SK-N-SH (cell line): ENCODE measurements at places on chromosomes 12 and 14. TPM values are rescaled to one million over a fixed set of nuclear protein-coding genes. Genes with fewer than 3 reads are reported as not detected.

Gene GPRC5A
- polyA plus RNA-seq = 12.7 and 16.1 TPM in 2 replicates

Gene NPC2
- polyA plus RNA-seq = 340 and 522 TPM in 2 replicates

GRCh38 chr12:47636908-47637780 is 68.7 kb downstream of the RPAP3 start:
- H3K4me3 ChIP-seq = no peak overlapping the region
- DNase-seq = no peak
- H3K4me1 ChIP-seq = no peaks in the 10 kb centered on the region
- peaks cover 7% of the 10 kb centered on the region for H3K36me3 ChIP-seq
- no peak overlapping the region for H3K27ac ChIP-seq

DNA sequence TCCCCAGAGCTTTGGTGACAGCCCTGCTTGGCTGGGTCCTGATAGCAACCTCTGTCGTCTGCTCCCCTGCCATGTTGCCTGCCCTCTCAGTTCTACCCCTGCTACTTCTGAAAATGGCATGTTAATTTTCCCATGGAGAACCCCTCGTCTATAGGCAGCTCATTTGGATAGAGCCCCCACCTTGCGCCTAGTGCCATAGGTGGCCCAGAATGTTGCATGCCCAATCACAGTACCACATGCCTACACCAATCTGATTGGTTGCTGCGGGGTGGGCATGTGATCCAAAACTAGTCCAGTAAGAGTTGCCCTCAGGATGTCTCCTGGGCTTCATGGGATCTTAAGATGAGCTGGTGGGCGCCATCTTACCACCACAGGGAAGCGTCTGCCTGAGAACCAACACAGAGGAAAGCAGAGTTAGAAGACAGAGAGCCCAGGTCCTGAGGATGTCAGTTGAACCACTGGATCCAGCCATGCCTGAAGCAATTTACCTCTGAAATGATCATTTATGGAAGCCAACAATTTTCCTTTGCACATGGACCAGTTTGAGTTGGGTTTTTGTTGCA is 85.7 kb downstream of the PAPOLA start:
- H3K36me3 ChIP-seq = no peaks in the 10 kb centered on the region
- no peak for DNase-seq
- no peaks in the 10 kb centered on the region for H3K4me1 ChIP-seq
- H3K4me3 ChIP-seq = no peak overlapping the region
- no peaks in the 10 kb centered on the region; the same call in 1 of the 2 replicates for H3K27me3 ChIP-seq

DNA sequence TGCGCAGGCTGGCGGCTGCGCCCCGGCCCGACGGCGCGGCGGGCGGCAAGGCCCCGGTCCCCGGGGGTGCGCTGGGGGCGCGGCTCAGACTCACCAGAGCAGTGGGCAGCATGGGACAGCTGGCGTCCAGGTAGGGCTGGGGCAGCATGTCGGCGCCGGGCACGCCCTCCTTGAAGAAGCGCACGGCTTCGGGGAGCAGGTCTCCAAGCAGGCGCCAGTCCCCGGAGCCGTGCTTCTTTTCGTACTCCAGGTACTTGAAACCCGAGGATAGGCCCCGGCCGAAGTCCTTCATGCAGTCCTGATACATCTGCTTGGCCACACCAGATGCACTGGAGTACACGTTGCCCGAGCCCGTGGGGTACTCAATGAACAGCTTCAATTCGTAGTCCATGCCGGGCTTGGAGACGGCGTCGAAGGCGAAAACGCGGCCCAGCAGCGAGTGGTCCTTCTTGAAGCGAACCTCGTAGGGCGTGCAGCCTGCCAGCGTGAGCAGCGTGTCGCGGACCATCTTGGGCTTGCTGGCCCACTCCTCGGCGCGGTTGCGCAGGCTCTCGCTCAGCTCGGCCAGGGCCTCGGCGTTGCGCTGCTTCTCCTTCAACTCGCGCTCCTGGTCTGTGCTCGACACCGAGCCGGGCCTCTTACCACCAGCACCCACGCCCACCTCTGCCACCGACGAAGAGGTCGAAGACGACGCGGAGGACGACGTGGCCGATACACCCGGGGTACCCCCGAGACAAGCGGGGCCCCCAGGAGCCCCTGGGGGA is 2.2 kb downstream of the IRF2BPL start:
- peak overlapping the region; percentile 99 for H3K27ac ChIP-seq
- H3K36me3 ChIP-seq = peaks cover 27% of the 10 kb centered on the region
- H3K4me1 ChIP-seq = peaks cover 36% of the 10 kb centered on the region
- DNase-seq = peak; percentile 55
- H3K27me3 ChIP-seq = no peaks in the 10 kb centered on the region

GRCh38 chr14:61350427-61351270 is 29.3 kb downstream of the PRKCH start:
- H3K36me3 ChIP-seq = no peaks in the 10 kb centered on the region
- no peak for DNase-seq
- H3K4me1 ChIP-seq = no peaks in the 10 kb centered on the region
- no peaks in the 10 kb centered on the region for H3K27me3 ChIP-seq

DNA sequence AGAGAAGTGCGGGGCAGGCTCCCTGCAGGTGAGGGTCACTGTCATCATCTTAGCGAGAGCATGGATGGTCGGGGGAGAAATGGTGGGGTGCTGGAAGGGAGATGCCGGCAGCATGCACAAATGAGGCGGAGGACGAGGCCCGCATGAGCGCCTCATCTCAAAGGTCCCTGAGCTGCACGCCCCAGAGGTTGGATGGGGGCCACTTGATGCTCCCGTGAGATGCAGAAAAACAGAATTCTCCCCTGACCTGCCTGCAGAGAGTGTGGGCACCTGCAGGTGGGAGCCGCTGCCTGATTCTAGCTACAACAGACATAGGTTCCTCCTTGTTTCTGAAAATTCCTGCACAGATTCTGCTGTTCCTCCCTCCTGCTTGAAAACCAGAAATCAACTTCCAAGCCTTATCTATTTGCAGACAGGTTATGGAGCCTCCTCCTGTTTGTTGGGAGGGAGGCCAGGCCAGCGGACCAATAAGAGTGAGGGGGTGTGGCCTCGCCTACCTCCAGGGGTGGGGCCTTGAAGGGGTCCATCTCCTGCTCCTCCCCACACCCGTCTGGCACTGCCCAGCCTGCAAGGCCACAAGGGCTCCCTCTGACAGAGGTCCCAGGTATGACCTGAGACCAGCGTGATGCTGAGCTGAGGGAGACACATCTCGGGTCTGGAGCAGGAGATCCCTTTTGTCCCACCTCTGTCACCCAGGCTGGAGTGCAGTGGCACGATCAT is 67.2 kb downstream of the KDM2B start:
- H3K4me1 ChIP-seq = no peaks in the 10 kb centered on the region
- peak; percentile 88 for DNase-seq
- no peak overlapping the region for H3K27ac ChIP-seq
- no peak overlapping the region for H3K4me3 ChIP-seq
- no peaks in the 10 kb centered on the region for H3K27me3 ChIP-seq

GRCh38 chr12:9944391-9944790 is 12.2 kb upstream of the CLEC2A start:
- DNase-seq = no peak
- H3K4me1 ChIP-seq = no peaks in the 10 kb centered on the region
- no peak overlapping the region for H3K27ac ChIP-seq
- peaks cover 9% of the 10 kb centered on the region; the same call in 1 of the 2 replicates for H3K27me3 ChIP-seq
